ENCODE measurements at places on chromosomes 5 and 9.
A peak's percentile ranks its signal among the peaks of the same experiment; 100 is the strongest.

GRCh38 chr5:131814990-131815389, 18.2 kb upstream of the FNIP1 start:
- DNase-seq = no peak

- DNase-seq = no peak
Measured at GRCh38 chr5:149063017-149063687, at the start of gene SH3TC2. Gene SH3TC2, minus strand, starts transcription at chr5:149063062. Its CDS starts 40 bp downstream, at chr5:149063022.

DNA sequence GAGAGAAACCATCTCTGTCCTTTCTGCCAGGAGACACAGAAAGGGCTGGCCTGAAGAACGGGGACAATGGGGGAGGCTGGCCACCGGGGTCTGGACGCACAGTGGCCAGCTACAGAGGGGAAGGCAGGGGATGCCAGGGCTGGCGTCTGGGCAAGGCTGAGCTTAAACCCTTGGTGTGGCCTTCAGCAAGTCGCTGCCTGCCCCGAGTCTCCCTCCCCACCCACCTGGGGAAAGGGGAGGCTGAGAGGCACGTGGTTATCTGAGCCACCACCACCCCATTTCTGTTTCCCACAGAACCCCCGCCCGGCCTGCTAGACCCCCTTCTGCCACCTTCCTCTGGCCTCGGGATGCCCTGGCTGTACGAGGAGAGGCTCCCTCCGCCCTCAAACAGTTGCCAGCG, 115.3 kb downstream of the VAV2 start:
- no peak for DNase-seq

DNA sequence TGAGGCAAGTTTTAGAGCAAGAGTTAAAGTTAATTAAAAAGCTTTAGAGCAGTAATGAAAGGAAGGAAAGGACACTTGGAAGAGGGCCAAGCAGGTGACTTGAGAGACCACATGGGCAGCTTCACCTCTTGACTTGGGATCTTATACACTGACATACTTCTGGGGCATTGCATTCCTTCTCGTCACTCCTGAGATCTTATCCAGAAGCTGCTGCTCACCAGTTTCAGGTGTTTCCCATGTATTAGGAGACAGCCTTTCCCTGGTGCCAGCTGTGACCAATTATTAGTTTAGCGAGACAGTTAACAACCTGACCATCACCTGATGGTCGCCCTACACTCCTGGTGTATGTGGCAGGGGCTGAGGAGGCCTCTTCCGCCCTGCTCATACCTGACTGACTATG, 382.1 kb downstream of the KDM4C start:
- DNase-seq = no peak

DNA sequence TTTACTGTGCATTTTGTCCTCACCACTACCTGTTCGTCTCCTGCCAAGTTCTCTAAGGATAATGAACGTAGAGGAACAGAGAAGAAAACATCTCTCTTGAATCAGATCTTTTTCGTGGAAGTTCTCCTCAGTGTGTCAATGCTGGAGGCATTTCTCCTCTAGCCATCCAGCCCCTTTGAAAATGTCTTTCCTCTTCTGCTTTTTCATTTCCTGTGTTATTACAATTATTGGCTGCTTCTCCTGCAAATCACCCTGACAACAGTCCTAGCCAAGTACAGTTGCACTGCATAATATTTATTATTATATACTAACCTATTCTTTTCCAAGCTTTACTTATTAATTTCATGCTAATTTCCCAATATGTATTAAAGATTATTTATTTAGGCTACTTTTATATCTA, 61.8 kb upstream of the TRPM3 start:
- DNase-seq = no peak

DNA sequence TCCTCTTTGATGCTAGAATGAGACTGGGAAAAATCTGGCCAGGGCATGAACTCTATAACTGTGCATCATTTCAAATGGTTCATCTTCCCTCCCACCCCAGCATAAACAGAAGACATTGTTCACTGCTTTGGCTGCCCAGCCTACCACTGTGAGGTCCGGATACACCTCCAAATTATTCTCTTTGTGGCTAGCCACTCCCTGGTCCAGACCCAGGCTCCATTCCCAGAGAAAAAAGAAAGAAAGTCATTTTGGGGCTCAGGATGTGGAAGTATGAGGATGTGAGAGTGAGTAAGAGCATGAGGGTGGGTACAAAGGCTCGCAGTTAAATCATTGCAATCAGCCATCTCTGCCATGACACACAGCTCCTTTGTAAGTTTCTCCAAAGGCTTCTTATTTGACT, 559.2 kb downstream of the PSAT1 start:
- DNase-seq = no peak

DNA sequence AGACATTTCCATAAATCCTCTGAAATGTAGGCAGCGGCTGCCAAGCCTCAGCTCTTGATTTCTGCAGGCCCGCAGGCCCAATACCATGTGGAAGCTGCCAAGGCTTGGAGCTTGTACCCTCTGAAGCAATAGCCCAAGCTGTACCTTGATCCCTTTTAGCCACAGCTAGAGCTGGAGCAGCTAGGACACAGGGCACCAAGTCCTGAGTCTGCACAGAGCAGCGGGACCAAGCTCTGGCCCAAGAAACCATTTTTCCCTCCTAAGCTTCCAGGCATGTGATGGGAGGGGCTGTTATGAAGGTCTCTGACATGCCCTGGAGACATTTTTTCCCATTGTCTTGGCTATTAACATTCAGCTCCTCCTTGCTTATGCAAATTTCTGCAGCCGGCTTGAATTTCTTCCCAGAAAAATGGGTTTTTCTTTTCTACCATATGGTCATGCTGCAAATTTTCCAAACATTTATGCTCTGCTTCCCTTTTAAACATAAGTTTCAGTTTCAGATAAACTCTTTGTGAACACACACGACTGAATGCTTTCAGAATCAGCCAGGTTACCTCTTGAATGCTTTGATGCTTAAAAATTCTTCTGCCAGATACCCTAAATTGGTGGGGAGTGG, 14.4 kb upstream of the ZFR start:
- DNase-seq = no peak

DNA sequence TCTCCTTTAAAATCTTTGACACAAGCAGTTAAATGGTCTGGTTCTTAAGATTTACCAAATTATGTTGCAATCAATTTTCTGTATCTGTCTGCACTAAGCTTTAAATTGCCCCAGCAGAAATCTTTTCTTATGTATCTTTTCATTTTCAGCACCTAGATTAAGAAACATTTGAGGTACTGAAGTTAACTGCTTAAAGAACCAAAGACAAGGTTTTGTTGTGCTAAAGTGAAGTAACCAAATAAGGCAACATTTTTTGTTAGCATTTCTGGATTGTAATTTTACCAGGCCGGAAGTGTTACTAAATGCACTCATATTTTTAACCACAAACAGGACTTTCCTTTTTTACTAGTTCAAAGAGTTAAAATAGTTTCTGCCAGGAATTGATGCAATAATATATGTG, 24.1 kb upstream of the MTAP start:
- peak; percentile 59 for DNase-seq

DNA sequence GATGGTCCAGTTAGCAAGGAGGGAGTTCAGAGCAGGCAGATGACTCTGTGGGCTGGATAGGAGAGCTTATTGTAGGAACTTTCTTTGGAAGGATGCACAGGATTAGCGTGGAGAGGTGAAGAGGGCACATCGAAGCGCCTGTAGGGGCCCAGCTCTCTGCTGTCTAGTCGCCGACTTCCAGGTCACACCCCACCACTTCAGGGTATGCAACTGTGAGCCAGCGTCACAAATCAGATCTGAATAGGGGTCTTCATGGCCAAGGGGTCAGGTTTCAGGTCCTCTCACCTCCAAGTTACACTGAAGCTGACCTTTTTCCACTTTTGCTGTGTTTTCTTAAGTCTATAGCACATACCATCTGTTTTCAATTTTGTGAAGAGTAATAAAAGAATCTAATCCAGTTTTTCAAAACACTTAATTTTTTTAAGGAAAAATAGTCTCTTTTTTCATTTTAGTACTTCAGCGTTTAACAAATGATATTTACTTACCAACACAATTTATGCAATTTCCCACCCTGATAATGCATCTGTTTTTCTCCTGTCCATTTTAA, 364.2 kb upstream of the CLINT1 start:
- DNase-seq = no peak

DNA sequence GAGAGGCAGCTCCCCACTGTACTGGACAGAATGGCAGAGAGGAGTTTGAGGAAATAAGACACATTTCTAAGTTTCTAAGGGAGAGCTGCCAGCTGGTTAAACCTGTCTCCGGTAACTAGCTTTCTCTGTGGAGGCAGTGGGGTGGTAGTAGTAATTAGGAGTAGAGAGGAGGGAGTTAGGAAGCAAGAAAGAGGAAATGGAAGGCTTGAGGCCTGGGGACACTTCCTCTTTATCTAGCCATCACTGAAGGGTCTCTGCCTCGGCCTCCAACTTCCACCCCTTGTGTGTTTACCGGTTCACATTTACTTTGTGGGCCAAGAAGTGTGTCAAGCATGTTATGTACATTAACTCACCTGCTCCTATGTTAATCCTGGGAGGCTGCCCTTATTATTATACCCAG, 462.2 kb upstream of the DMAC1 start:
- no peak for DNase-seq

DNA sequence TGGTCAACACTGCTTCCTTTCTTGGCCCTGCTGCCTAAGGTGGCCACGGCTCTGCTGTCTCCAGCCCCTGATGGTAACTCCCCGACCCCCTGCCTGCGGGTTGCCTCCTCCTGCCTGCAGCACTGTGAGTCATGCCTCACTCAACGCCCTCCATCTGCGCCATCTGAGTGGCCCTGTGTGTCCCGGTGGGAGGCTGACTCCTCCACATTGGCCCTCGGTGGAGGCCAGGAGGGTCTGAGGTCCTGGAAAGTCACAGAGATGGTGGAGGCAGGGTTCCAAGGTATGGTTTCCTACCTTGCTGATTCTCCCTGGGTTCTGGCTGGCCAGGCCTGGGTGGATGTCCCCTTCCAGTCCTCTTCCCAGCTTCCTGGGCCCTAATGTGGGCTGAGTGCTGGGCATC, 64.5 kb upstream of the ADAMTS2 start:
- no peak for DNase-seq

- peak; percentile 25 for DNase-seq
Measured at GRCh38 chr9:32579706-32580331, 6.9 kb upstream of the NDUFB6 start.

GRCh38 chr5:570886-571285, 41.3 kb upstream of the CEP72 start:
- no peak for DNase-seq

- no peak for DNase-seq
Measured at GRCh38 chr9:136142414-136142796, 23.7 kb upstream of the TMEM250 start.

GRCh38 chr5:76710991-76711390, 4.9 kb upstream of the F2R start:
- no peak for DNase-seq

GRCh38 chr9:123318202-123318601, 37.8 kb upstream of the CRB2 start:
- DNase-seq = no peak

DNA sequence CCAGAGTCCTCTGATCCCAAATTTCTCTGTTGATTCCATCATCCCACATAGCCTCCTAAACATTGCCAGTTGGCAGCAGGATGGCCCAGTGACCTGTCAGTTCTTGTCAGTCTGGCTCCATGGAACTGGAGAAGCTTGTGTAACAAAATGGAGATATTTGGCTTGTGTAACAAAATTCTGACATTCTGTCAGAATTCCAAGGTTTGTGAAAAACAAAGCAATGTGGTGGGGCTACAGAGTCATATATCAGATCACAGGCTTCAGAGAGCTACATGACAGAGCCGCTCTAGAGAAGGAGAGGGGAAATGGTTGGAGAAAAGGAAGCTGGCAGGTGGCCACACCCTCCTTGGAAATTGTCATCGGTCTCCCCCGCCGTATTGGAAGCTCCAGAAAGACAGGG, 75.4 kb upstream of the MAN2A1 start:
- DNase-seq = no peak

DNA sequence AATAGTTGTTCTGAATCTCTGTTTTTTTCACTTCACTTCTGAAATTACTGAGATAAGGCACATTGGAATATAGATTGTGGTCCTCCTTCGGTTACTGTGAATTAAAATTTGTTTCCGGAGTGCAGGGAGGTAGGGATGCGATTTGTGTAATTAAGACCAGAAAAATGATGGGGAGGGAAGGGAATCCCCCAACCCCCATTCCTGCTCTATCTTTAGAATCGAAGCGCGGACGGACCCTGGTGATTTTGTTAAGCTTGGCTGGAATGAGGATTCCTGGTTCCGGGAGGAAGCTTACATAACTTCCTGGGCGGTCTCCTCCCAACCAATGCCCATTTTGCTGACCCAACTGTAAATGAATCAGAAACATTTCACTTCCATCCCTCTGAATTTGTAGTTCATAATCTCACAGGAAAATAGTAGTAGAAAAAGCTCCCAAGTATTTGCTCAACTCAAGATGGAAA, 220.1 kb upstream of the MSX2 start:
- DNase-seq = no peak

DNA sequence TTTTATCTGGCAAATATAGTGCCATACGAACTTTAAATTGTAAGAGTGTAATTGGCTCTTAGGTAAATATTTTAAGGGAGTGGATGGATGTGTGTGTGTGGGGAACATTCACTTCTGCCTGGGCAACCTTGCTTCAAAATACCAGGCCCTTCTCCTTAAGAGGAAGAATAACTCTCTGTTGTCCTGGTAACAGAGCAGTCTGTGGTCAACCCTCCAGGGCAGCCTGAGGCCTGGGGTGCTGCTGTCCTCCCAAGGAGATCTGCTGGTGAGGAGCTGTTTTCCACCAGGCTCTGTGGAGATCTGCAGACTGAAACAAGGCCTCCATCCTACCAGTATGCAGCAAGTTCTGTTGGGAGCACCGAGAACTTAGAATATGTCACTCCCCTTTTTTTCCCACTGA, 325.2 kb downstream of the PSAT1 start:
- no peak for DNase-seq

GRCh38 chr5:17150531-17150930, 66.9 kb upstream of the BASP1 start:
- no peak for DNase-seq

GRCh38 chr5:81315336-81315735, 13.9 kb downstream of the ZCCHC9 start:
- no peak for DNase-seq

DNA sequence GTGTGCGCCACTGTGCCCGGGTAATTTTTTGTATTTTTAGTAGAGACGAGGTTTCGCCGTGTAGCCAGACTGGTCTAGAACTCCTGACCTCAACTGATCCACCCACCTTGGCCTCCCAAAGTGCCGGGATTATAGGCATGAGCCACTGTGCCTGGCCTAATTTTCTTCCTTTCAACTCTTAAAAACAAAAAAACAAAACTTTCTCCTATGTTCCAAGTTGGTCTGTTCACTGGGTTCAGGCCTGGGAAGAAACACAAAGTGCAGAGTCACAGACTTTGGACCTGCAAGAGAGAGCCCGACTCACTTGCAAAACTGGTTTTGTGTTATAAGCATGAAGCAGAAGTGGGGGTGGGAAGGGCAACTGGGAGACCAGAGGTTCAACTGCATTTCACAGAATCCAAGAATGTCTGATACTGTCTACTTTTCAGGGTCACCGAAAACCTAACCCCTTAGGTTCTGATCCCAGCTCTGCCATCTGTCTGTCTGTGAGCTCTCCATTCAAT, 5.2 kb upstream of the HDHD3 start:
- no peak for DNase-seq

GRCh38 chr5:174183701-174184100, 138.2 kb downstream of the NSG2 start:
- no peak for DNase-seq

GRCh38 chr5:149664083-149664482, 66.0 kb upstream of the PPARGC1B start:
- no peak for DNase-seq

- DNase-seq = no peak
Measured at GRCh38 chr5:92779536-92779935, 801.5 kb downstream of the NR2F1-AS1 start.

Data from inflammatory macrophage treated with lipopolysaccharide for 1 hour (primary cell).